CD4-positive, alpha-beta T cell treated with Interleukin-17A for 1 hour (primary cell): ENCODE measurements at places on chromosomes 6 and 20.
A peak's percentile ranks its signal among the peaks of the same experiment; 100 is the strongest.

DNA sequence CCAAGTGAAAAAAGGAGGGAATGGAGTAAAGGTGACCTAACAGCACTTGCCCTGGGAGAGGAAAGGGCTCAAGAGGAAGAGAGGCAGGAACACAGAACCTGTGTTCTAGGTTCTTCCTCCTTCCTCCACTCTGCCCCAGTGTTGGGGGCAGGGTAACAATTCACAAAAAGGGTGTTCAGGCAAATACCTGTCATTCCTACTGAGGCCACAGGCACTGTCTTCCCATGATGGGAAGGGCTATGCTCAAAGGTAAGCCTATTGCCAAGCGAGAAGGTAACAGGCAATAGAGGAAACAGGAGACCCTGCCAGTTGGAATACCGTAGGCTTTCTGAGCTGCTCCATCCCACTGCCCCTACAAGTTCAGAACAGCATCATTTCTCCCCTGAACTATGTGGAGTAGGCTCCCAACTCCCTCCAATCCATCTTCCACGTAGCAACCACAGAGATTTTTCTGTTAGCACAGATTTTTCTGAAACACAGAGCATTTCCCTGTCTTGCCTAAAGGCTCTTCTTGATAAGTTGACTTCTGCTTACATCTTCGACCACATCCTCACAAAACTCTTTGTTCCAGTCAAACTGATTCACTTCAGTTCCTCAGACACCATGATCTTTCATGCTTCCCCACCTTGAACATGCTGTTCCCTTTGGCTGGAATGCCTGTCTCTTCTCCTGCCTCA is 2.7 kb downstream of the AGPAT1 start:
- DNase-seq = no peak

- DNase-seq = no peak
Observed at GRCh38 chr20:32697608-32698007, 23.9 kb upstream of the C20orf203 start.

GRCh38 chr20:19996917-19997316 is 20.2 kb upstream of the NAA20 start:
- no peak for DNase-seq

GRCh38 chr6:52407467-52407866 is 12.7 kb upstream of the EFHC1 start:
- peak; percentile 58 for DNase-seq

DNA sequence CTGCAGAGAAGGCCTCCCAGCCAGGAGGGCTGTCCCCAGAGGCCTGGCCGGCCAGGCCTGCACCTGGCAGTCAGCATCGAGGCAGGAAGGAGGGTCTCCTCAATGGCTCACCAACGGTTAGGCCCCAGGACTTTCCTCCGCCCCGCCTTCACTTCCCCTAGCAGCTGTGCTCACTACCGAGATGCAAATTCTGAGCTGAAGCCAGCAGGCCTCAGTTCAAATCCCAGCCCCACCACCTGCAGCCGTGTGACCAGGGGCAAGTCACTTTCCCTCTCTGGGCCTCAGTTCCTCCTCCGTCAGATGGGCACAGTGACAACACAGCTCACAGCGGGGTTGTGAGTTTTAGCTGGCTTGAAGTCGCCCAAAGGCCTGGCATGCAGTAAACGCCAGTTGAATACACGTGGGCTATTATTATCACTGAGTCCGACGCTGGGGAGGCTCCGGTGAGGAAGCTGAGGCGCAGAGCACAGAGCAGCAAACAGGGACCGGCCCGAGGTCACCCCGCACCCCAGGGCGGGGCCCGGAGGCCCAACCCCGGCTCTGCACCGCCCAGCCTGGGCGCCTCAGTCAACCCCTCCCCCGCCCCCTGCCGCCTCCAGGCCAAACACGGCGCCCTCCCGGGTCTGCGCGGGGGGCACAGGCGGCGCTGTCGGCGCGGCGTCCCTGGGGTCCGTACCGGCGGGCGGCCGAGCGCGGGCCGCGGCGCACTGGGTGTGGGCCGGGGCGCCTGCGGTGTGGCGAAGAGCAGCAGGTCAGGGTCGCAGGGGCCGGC is 671 bp downstream of the E2F1 start:
- peak; percentile 37 for DNase-seq
